Renal cortex interstitium (tissue), 15 donors: ENCODE measurements at places on chromosomes 5 and 9.

- DNase-seq = peak; percentile 15
These were observed 960 bp downstream of the NR2F1 start for GRCh38 chr5:93583768-93584595.

DNA sequence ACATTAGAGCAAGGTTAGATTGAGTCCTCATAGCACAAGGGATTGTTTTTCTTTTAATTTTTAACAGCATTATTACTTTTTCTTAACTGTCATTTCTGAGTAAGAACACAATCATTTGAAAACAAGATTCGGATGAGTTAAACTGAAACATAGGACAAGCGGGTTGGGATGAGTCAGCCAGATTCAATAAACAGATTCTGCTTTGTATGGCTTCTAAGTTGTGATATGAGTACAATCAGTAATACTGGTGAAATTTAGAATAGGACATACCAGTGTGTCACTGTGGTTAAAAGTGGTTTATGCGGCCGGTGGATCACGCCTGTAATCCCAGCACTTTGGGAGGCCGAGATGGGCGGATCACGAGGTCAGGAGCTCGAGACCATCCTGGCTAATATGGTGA, 364.3 kb upstream of the CDH10 start:
- DNase-seq = no peak

DNA sequence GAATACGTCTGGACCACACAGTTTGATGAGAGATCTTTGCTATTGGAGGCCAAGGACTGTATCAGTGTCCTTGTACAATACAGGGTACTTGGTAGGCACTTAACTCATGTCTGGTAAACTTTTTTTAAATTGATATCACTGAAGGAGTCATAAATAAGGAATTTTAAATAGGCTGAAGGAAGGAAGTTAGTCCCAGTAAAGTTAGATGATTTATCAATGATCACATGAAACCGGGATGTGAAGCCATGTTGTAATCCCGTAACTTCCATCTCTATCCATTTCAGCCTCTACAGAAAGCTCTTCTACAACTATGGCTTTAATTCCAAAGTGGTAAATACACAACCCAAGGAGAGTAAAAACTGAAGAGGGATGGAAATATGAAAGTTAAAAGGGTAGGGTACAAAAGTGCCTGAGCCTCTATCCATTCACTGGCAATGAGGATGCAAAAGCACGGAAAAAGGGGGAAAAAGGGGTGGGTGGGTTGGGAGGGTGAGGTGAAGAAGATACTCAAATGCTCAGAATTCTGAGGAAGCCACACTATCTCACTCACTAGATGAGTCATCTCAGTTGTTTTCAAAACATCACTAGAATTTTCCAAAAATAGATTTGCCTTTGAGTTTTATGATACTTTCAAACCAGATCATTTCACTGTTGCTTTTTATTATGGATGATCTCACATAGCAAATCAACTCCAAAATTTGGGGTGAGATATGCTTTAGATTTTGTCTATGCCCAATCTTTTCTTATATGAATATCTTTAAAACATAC, 1053.5 kb downstream of the NR2F1-AS1 start:
- DNase-seq = no peak

- DNase-seq = no peak
These were observed 55.3 kb downstream of the TGFBR1 start for GRCh38 chr9:99160173-99160572.

GRCh38 chr5:40360685-40361084, 319.0 kb upstream of the PTGER4 start:
- no peak for DNase-seq

DNA sequence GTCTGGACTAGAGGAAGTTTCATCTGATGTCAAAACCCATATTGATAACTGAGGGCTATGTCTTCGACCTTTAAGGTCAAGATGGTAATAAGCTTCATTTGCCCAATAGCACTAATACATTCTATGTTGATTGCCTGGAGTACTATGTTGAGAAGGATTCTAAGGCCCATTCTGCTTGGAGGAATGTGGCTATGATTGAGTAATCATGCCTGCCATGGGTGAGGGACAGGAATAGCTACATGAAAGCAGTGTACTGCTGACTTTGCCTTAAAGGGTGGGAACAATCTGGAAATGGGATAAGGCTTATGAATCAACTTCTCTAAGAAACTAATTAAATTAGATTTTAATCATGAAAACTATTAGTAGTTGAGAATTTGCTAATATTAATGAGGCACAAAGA, 13.6 kb downstream of the NNT start:
- DNase-seq = no peak
